ENCODE measurements at places on chromosomes 16 and 17.

DNA sequence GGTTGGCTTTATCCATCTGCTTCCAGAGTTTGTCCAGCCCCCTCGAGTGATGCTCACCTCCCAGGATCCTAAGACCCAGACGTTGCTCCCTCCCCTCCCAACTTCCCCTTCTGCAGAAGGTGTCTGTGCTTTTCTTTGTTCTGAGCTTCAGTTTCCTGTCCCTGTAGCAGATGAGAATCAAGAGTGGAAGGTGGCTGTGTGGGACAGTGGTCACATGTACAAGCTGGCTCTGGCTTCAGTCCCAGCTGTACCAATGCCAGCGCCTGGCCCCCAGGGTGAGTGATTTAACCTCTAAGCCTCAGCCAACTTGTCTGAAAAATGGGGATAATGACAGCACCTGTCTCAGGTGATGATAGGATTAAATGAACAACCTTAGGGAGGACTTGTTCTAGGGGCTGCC is 7.7 kb downstream of the PRR15L start:
- no peak for DNase-seq

DNA sequence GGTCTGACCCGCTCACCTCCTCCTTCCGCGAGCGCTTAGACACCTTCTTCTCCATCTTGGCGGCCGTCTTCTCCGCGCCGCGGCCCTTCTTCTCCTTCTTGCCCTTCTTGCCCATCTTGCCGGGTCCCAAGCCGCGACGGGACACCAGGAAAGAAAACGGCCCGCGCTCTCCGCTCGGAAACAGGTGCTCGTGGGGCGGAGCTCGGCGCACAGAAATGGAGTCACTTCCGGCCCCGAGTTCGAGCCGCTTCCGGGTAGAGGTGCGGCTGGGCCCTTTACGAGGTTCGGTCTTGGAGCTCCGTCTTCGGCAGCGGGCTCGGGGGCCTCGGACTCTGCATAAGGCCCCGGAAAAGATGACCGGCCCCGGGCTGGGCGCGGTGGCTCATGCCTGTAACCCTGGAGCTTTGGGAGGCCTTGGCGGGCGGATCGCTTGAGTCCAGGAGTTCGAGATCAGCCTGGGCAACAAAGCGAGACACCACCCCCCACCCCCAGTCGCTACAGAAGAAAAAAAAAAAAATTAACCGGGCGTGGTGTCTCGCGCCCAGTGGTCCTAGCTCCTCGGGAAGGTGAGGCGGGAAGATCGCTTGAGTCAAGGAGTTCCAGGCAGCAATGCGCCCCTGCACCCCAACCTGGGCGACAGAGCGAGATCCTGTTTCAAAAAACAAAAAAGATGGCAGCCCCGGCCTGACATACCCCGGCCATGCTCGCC is at the start of gene KLHDC4:
KLHDC4 (minus strand) TSS at position 211 of the 709 bp plus-strand sequence; CDS start at position 115, 96 bp downstream.
- DNase-seq: peak; percentile 91

DNA sequence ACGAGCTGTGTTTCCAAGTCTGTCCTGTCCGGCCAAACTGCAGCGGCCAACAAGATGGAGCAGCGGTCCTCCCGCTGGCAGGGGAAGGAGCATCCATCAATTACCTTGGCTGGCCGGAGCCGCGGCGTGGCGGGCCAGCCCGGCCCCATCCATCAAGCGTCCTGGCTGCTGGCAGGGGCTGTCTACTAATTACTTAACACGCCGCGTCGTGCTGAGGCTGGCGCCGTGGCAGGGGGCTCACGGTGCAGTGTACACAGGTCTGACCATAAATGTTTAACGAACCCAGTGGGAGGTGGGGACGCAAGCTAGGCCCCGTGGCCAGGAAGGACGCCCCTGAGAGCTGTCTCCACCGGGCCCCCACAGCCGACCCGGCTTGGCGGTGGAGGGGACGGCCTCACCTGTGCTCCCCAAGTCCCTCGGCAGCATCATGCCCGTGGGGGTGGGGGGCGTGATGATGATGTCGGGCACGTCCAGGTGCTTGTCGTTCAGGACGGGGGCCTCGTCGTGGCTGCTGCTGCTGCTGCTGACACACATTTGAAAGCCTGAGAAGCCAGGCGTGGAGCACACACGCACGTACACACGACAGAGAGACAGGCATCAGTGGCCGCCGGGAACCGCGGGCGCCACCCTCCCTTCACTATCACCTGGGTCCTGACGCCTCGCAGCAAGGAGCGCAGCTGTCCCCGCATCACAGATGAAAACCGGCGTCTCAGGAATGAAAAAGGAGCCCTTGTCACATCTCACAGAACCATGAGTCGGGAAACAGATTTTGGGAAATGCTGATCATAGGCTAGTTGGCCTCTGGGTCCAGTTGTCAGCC is 21.2 kb upstream of the GINS2 start:
- no peak for DNase-seq

- DNase-seq: no peak
Measured at GRCh38 chr16:2975161-2975795, 5.0 kb downstream of the PKMYT1 start.

All from activated CD4-positive, alpha-beta T cell treated with anti-CD3 and anti-CD28 coated beads, Interleukin-2, Interleukin-4, amounts not matched to agents 100 ng/mL and 50 ng/mL, durations not matched to agents 16 hours and 8 hours (primary cell).